ENCODE measurements at places on chromosomes 5 and 9.
A peak's percentile ranks its signal among the peaks of the same experiment; 100 is the strongest.

- H3K4me1 ChIP-seq: no peaks in the 10 kb centered on the region
- H3K36me3 ChIP-seq: no peaks in the 10 kb centered on the region
- DNase-seq: no peak
- no peak overlapping the region for H3K27ac ChIP-seq
- H3K4me3 ChIP-seq: no peak overlapping the region
Measured at GRCh38 chr5:86918246-86918645, 300.5 kb downstream of the COX7C start.

GRCh38 chr5:116090302-116090701 lies 5.5 kb downstream of the COMMD10 start:
- H3K4me3 ChIP-seq: no peak overlapping the region
- no peak overlapping the region for H3K27ac ChIP-seq
- peaks cover 41% of the 10 kb centered on the region for H3K36me3 ChIP-seq
- H3K27me3 ChIP-seq: no peaks in the 10 kb centered on the region
- DNase-seq: no peak
- H3K4me1 ChIP-seq: peaks cover 11% of the 10 kb centered on the region

- no peaks in the 10 kb centered on the region for H3K27me3 ChIP-seq
- no peaks in the 10 kb centered on the region for H3K36me3 ChIP-seq
- DNase-seq: no peak
Measured at GRCh38 chr9:15135164-15135792, 171.7 kb downstream of the TTC39B start.

DNA sequence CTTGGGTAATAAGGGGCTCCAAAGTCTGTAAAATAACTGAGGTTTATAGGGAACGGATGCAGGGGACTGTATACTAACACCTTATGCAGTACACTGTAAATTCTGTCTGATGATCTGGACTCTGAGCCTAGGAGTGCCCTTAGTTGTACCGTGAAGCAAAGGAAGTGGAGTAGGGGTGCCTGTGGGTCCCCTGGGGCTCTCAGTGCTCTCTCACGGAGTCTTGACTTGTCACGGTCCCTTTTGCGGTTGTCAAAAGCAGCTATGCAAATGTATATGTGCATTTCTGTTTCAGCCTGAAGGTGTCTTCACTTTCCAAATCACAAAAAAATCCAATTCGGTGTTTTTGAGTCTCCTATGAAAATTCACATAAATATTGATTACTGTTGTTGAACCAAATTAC lies 17.8 kb downstream of the DMRT1 start:
- H3K4me3 ChIP-seq: no peak overlapping the region
- no peaks in the 10 kb centered on the region for H3K4me1 ChIP-seq
- peaks cover 11% of the 10 kb centered on the region for H3K27me3 ChIP-seq

DNA sequence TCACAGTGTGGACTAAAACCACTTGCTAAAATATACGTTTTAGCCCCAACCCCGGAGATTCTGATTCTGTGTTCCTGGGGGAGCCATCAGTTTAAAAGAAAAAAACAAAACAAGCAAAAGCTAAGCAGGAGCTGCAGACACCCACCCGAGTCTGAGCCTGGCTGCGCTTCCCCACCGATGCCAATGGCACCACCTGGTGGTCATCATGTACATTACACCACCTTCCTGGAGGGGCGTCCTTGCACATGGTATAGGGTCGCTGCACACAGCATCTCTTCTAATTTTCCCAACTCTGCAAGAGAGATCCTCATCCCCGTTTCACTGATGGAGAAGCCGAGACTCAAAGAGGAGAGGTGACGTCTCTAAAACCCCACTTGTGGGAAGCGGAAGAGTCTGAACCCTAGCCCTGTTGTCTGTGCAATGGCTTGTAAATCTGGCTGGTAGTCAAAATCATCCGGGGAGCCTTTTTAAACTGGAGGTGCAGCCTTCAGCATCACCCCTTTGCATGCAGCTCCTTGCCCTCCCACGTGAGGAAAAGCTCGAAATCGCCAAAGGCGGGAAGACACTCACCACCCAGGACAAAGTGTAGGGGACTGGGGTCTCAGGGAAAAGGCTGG lies 23.1 kb upstream of the CNOT6 start:
- H3K4me1 ChIP-seq: peaks cover 16% of the 10 kb centered on the region
- no peak overlapping the region for H3K27ac ChIP-seq
- H3K27me3 ChIP-seq: peaks cover 4% of the 10 kb centered on the region
- DNase-seq: no peak
- H3K36me3 ChIP-seq: no peaks in the 10 kb centered on the region

- no peak overlapping the region for H3K4me3 ChIP-seq
- no peaks in the 10 kb centered on the region for H3K27me3 ChIP-seq
- no peaks in the 10 kb centered on the region for H3K36me3 ChIP-seq
- no peak for DNase-seq
- H3K27ac ChIP-seq: no peak overlapping the region
Measured at GRCh38 chr5:28862137-28862859, 1823.9 kb upstream of the CDH9 start.

GRCh38 chr9:78994471-78994870 lies 577.3 kb upstream of the TLE4 start:
- no peaks in the 10 kb centered on the region for H3K27me3 ChIP-seq
- no peak for DNase-seq
- H3K4me1 ChIP-seq: no peaks in the 10 kb centered on the region
- H3K36me3 ChIP-seq: no peaks in the 10 kb centered on the region
- no peak overlapping the region for H3K4me3 ChIP-seq

- H3K36me3 ChIP-seq: peaks cover 85% of the 10 kb centered on the region
- no peak overlapping the region for H3K4me3 ChIP-seq
- peaks cover 11% of the 10 kb centered on the region for H3K4me1 ChIP-seq
- H3K27ac ChIP-seq: no peak overlapping the region
- H3K27me3 ChIP-seq: no peaks in the 10 kb centered on the region
- DNase-seq: peak; percentile 57
Measured at GRCh38 chr9:124347206-124347967, 67.9 kb downstream of the PSMB7 start.

DNA sequence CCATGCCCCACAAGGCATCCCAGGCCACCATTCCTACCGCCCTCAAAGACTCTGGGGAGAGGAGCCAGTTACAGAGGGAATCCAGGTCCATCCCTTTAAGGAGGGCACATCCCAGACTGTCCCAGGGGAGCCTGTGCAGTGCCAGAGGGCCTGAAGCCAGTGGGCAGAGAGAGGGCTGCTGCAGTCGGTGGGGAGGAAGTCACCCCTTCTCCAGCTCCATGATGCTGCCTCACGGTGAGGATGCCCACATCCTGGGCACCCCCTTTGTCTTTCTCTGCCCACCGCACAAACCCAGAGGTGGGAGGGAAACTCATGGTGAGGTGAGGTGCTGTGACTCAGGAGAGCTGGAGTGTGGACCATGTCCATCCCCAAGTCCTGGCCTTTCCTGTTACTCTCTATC lies 26.2 kb upstream of the ANKRD33B start:
- H3K4me1 ChIP-seq: peaks cover 38% of the 10 kb centered on the region
- H3K4me3 ChIP-seq: no peak overlapping the region
- DNase-seq: no peak
- H3K36me3 ChIP-seq: no peaks in the 10 kb centered on the region

DNA sequence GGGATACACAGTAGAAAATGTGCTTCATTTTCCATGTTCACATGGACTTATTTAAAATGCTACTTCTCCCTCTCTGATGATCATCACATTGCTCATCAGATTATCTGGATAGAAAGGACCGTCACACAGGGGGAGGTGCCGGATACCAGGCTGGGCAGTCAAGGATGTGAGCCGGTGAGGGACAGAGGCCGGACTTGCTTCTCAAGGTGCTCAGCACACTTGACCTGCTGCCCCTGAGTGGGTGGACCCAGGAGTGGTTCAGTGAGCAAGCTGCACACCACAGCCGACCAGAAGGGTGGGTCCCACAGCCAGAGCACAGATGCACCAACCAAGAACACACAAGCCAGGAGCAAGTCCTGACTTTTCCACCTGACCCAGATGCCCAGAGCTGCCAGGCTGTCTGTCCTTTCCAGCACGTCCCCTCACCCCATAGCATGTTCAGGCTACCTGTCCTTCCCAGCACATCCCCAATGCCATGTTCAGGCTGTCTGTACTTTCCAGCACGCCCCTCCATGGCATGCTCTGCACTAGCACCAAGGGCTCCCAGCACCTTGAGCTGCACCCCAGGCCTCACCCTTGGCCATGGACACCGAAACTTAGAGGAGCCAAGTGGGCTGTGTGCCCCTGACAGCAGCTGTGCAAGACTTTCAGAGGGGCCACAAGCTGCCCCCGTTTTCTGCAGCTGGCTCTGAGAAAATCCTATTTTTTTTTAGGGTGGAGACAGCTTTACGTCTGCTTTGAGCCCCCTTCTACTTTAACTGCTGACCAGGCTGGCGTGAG lies 77.8 kb downstream of the SECISBP2 start:
- DNase-seq: no peak
- peaks cover 57% of the 10 kb centered on the region for H3K36me3 ChIP-seq
- H3K4me3 ChIP-seq: no peak overlapping the region
- H3K27me3 ChIP-seq: no peaks in the 10 kb centered on the region

DNA sequence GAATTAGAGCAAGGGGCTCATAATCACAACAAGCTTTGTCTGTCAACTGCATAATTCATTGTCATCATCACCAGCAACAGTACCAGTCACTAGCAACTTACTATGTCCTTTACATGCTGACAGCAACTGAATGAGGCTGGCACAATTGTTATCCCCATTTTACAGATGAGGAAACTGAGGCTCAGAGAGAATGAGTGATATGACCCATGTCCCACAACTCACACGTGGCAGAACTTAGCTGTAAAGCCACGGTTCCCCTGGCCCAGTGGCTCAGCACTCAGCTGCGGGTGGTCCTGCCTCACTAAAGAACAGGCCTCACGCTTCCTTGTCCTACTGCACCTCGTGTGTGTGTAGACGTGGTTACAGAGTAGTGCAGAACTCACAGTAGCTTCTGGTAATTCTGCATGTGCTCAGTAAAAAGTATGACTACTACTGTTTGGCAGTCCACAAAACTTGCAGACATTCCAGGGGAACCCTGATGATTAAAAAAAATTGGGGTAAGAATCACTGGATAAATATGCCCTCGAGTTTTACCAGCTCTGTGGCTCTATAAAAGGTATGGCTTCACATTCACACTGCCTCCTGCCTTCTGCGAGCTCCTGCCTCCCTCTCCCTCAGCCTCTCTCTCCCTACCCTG lies 30.2 kb downstream of the AFAP1L1 start:
- no peak overlapping the region for H3K27ac ChIP-seq
- no peak overlapping the region for H3K4me3 ChIP-seq
- peaks cover 31% of the 10 kb centered on the region for H3K36me3 ChIP-seq
- no peak for DNase-seq
- H3K4me1 ChIP-seq: peaks cover 6% of the 10 kb centered on the region
- no peaks in the 10 kb centered on the region for H3K27me3 ChIP-seq

- H3K27me3 ChIP-seq: no peaks in the 10 kb centered on the region
- peaks cover 22% of the 10 kb centered on the region for H3K36me3 ChIP-seq
- no peak overlapping the region for H3K27ac ChIP-seq
- no peak overlapping the region for H3K4me3 ChIP-seq
- no peaks in the 10 kb centered on the region for H3K4me1 ChIP-seq
Measured at GRCh38 chr9:126506361-126507317, 107.1 kb upstream of the LMX1B start.
